ENCODE measurements at places on chromosomes 5 and 9. TPM values are rescaled to one million over a fixed set of nuclear protein-coding genes. Genes with fewer than 3 reads are reported as not detected.

DNA sequence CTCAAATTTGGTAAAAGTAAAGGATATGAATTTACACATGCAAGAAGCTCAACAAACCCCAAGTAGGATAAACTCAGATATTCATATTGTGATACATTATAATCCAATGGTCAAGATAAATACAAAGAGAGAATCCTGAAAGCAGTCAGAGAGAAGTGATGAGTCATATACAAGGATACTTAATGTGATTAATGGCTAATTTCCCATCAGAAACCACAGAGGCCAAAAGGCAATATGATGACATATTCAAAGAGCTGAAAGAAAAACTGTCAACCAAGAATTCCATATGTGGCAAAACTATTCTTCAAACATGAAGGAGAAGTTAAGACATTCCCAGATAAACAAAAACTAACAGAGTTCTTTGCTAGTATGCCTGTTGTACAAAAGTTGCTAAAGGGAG, 19.5 kb upstream of the IRF1 start:
- DNase-seq = no peak
- H3K36me3 ChIP-seq = peaks cover 13% of the 10 kb centered on the region
- H3K27ac ChIP-seq = no peak overlapping the region
- H3K27me3 ChIP-seq = no peaks in the 10 kb centered on the region
- no peak overlapping the region for H3K4me3 ChIP-seq
- peaks cover 7% of the 10 kb centered on the region for H3K4me1 ChIP-seq

DNA sequence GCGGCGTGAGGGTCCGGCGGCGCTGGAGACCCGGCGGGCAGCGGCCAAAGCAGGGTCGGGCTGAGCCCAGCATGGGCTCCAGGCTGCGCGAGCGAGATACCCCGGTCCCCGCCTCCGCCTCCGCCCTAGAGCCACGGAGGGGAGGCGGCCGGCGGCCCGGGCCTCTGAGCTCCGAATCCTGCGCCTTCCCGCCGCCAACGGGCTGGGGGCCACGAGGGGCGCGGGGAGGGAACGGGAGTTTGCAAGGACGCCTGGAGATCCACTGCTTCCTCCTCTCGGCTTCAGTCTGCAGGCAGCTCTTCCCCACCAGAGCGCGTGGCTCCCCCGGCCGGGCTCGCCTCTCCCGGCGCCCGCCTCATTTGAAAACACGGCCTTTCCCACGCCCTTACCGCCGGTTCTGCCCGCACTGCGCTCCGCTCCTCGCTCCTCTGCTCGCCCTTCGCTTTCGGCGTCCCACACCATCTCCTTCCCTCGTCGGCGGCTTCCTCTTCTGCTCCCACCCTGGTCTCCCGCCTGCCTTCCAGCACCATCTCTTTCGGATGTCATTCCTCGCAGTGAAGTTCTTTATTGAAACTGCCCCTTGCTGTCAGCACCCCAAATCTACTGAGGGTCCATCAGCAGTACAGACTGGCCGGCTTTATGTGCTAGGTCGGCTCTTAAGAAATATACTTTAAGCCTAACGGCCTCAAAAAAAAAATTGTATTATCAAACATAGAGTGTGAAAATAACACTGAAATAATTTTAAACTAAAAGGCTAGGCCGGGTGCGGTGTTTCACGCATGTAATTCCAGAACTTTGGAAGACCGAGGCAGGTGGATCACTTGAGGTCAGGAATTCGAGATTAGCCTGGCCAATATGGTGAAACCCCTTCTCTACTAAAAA, 105.0 kb upstream of the FAM120A start:
- peaks cover 92% of the 10 kb centered on the region for H3K27me3 ChIP-seq
- H3K36me3 ChIP-seq = no peaks in the 10 kb centered on the region
- no peak overlapping the region for H3K27ac ChIP-seq
- H3K4me1 ChIP-seq = peaks cover 10% of the 10 kb centered on the region

DNA sequence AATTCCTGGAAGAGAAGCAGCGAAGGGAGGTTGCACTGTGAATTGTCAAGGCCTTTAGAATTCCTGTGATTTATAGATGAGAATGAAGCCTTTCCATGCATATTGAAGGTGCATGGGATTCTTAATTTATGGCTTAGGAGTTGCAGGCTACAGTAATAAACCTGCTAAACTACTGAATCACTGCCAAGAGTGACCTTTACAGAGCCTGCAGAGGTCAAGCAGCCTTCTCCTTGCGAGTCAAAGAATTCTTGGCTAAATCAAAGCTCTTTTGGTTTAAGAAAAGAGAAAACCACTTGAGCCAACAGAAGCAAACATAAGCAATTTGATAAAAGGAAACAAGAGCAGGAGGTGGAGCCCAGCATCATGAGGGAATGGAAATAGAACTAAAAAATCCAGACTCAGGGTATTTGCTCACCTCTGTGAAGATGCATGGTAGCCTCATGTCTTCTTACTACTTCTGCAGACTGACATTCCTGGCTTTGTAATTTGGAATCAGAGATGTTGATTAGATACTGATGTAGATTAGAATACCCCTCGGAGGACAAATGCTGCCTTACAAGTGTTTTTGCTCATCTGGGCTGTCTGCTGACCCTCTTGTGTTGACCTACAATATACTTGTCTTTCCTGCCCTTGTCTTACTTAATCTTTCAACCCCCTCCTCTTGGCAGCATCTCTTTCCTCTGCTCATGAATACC, 90.3 kb upstream of the IFNK start:
- peaks cover 4% of the 10 kb centered on the region for H3K36me3 ChIP-seq
- DNase-seq = no peak
- H3K4me3 ChIP-seq = no peak overlapping the region
- H3K27me3 ChIP-seq = no peaks in the 10 kb centered on the region
- peaks cover 83% of the 10 kb centered on the region for H3K4me1 ChIP-seq

DNA sequence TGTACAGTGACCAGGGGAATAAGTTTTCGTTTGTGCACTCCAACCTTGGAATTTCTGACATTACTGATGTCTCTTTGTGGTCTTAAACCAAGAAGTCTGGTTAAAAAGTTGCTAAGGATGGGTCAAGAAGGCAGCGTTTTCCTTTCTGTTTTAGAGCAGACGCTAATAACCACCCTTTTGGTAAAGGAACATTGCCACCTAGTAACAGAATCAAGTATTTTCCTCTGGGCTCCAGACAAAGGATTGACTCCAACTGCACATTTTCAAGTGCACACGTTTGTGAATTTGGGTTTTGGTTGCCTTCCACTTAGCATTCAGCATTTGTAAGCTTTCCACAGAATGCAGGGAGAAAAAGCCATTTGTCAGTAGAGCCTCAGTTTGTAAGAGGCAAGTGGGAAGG, 22.2 kb upstream of the CEP78 start:
- DNase-seq = no peak
- H3K36me3 ChIP-seq = no peaks in the 10 kb centered on the region
- no peak overlapping the region for H3K4me3 ChIP-seq
- H3K27me3 ChIP-seq = peaks cover 10% of the 10 kb centered on the region
- peaks cover 1% of the 10 kb centered on the region for H3K4me1 ChIP-seq

- DNase-seq = no peak
- no peak overlapping the region for H3K4me3 ChIP-seq
- no peak overlapping the region for H3K27ac ChIP-seq
Measured at GRCh38 chr5:58763390-58763789, 180.5 kb downstream of the RAB3C start.

DNA sequence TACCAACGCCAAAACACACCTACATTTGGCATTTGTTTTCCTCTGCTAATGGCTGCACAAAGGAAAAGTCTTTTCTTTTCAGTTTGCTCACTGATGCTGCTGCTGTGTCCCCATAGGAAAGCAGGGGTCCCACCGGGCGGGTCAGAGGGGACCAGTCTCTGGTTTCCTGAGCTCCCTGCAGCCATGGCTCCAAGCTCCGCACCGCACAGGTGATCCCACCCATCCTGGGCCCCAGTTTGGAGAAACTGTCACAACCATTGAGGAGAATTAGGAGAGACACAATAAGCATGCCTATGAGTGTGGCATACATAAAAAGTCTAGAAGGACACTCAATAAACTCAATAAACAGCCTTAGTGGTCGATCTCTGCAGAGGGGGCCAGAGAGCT, 19.9 kb downstream of the MED10 start:
- DNase-seq = no peak
- H3K36me3 ChIP-seq = no peaks in the 10 kb centered on the region
- H3K4me1 ChIP-seq = no peaks in the 10 kb centered on the region
- peaks cover 27% of the 10 kb centered on the region for H3K27me3 ChIP-seq
- H3K27ac ChIP-seq = no peak overlapping the region

DNA sequence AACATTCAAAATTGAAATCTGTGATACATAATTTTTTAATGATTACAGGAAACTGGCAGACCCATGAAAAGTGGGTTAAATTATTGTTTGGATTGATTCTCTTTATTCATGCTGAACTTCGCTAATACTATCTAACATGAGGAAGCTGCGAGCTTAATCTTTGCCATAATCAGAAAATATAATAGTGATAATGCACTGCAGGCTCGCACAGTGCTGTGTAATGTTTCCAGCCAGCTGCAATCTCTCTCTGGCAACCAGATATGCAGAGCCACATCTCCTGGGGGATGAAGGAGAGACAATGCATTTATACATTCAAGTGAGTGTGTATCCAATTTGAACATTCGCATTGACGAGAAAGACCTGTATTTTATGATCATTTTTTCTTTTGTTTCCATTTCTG, 669.7 kb upstream of the RGMB start:
- DNase-seq = no peak
- H3K4me1 ChIP-seq = peaks cover 3% of the 10 kb centered on the region
- H3K4me3 ChIP-seq = no peak overlapping the region
- H3K27me3 ChIP-seq = peaks cover 9% of the 10 kb centered on the region
- no peaks in the 10 kb centered on the region for H3K36me3 ChIP-seq

GRCh38 chr9:136930014-136930413, 14.5 kb downstream of the FBXW5 start:
- peaks cover 26% of the 10 kb centered on the region for H3K36me3 ChIP-seq
- no peaks in the 10 kb centered on the region for H3K27me3 ChIP-seq
- H3K4me3 ChIP-seq = no peak overlapping the region
- H3K27ac ChIP-seq = no peak overlapping the region
- no peaks in the 10 kb centered on the region for H3K4me1 ChIP-seq

DNA sequence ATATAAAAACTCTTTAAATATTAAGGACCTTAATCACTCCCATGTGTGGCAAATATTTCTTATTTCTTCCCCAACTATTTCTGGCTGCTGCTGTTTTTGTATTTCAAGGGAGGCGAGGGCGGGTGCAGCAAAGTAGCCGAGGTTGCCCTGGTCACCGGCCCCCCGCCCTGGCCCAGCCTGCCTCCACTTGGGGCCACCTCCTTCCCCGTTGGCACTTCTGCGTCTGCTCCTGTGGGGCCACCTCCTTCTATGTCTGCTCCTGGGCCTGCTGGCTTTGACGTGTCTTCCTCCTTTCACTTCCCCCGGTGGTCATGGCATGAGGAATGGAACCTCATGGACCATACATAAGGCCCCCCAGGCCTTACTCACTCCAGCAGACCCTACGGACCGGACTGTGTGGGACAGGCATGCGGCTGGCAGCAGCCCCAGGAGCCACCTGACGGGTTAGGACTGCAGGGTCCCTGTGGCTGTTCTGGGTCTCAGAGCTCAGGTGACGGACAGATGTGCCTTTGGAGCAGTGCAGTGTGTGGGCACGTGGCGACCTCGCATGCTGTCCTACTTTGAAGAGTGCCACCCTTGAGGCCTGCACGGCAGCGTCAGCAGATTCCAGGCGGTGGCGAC, 5.8 kb upstream of the ENTPD8 start:
- DNase-seq = no peak
- peaks cover 6% of the 10 kb centered on the region for H3K27me3 ChIP-seq
- peaks cover 3% of the 10 kb centered on the region for H3K36me3 ChIP-seq

MZB1 gene
- not detected for total RNA-seq

FCN2 gene
- total RNA-seq = not detected

FAT2 gene
- 2.8 TPM for total RNA-seq

ARL14EPL gene
- 0.25 TPM for total RNA-seq

All from mesothelial cell of epicardium (in vitro differentiated cells).